ENCODE measurements at places on chromosomes 2 and 18.
A peak's percentile ranks its signal among the peaks of the same experiment; 100 is the strongest.

- DNase-seq: no peak
These were observed 20.5 kb upstream of the KIF3C start for GRCh38 chr2:26002632-26003310.

DNA sequence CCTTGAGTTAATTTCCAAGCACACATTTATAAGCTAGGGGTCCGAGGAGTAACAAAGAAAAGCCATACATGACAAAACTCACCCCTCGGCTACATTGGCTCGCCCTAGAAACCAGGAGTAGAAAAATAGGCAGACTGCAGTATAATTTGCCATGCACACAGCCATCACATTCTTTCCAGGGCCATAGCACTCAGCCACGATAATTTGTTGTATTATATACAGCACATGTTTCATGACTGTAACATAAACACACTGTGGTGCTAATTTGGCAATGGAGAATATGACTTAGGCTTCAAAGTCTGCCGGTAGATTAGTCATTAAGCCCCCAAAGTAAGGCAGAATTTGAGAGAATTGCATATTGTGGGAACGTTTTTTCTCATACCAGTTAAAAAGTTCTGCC is 254.9 kb downstream of the ZNF521 start:
- no peak for DNase-seq

- DNase-seq: peak; percentile 51
These were observed 20.9 kb downstream of the THNSL2 start for GRCh38 chr2:88190808-88191721.

DNA sequence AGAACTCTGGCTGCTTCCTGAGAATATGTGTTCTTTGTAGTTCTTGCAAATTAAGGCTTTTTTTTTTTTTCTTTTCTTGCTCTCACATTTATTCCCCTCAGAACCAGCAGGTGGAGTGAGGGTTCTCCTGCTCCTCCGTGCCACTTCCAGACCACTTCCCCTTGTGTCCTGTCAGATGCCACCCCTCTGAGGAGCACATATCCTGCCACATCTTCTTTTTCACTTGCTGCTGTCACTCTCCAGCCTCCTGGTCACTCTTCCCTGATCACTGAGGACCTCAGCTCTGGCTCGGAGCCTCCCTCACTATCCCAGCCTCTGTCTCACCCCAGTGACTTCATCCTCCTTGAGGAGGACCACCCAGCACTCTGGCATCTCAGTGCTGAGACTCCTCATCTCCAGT is 100.5 kb downstream of the TACR1 start:
- no peak for DNase-seq

GRCh38 chr2:165725421-165725820 is 68.6 kb downstream of the GALNT3 start:
- no peak for DNase-seq

DNA sequence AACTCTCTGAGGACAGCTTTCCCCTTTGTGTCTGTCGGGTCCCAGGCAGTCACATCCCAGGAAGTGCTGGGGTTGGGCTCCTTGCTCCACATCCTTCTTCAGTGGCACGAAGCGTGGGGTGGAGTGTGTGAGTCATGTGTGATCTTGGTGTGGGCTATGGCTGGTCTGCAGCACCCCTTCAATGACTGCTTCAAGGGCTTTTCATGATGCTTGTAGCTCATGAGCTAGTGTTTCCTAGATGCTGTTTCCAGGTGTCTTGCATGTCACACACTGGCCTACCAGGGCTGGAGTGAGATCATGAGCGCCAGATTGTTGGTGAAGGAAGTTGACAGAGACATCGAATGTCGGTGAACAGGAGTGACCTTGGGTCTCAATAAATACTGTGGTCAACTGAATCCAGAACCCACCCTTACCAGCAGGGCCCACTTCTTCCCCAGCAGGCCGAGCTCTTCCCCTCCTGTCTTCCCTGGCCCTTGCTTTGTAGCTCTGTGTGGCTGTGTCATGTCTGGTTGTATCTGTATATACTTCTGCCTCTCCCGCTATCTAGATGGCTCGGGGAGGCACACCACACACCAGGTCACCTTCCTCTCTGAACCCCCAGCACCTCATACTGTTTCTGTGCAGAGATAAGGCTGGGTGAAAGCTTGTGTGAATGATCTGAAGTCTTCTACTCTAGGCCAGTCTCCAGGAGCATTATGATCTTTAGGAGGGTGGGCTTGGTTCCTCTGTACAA is 3.8 kb downstream of the C2orf92 start:
- no peak for DNase-seq

- no peak for DNase-seq
These were observed 52.4 kb downstream of the AKAIN1 start for GRCh38 chr18:5144629-5145028.

GRCh38 chr2:200662727-200663126 is 76.9 kb downstream of the AOX1 start:
- DNase-seq: no peak

DNA sequence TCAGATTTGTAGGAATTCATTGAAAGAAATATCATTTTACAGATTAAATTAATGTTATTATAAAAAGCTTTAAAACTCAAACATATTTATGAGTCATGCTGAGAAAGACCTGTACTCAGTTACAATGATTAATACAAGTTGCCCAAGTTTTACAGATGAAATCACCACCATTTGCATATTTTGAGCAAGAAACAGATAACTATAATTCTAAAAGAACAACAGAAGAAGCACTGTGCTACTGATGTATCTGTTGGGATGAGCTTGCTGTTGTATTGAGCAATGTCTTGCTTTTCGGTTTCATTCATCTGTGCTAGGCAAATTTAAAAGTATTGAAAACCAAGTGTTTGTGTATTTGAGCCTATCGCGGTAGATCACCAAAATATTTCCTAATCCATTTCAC is 1589.1 kb upstream of the ZEB2 start:
- DNase-seq: no peak

- DNase-seq: no peak
These were observed 52.6 kb upstream of the ACMSD start for GRCh38 chr2:134785659-134786430.

DNA sequence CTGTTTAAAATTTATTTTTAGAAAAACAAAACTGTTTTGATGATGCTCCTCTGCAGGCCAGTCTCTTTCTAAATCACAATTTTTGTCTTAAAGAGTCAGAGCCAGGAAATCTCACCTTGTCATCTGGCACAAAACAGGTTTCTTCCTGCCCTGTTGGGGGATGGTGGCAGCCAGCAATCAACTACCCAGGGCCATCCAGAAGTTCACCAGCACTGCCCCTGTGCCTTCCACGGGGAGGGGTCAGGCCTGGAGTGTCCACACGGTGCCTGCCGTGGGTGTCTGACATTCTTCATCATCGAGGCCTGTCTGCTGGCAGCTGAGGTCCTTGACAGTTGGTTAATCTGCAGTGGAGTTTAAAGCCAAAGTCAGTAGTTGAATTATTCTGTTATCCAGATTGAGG is 40.0 kb upstream of the BMP10 start:
- DNase-seq: no peak
